WTC11 (cell line): ENCODE measurements at places on chromosomes 11 and 22.

DNA sequence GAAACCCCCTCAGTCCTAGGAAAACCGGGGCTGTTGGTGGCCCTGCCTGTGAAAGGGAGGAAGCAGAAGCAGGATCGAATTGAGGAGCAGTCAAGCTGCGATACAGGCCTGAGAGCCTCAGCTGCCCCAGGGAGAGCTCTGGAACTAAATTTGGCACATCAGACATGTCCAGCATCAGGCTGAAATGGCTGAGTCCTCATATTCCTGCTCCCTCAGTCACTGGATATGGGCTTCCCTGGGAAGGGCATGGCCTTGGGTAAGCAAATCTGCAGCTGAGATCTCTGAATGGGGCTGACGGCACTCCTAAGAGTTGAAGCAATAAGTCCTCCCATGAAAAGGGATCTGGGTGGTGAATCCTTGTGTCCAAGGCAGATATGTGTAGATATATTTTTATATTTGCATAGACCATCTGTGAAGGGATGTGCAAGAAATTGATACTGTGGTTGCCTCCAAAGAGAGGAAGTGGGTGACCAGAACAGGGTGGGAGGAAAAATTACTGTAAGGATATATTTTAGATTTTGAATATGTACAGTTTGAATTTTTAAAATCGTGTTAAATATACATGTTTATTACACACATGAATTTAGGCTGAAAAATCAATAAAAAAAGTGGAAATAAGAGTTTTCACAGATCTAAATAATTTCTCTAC is 45.5 kb downstream of the APIP start:
- DNase-seq: no peak

DNA sequence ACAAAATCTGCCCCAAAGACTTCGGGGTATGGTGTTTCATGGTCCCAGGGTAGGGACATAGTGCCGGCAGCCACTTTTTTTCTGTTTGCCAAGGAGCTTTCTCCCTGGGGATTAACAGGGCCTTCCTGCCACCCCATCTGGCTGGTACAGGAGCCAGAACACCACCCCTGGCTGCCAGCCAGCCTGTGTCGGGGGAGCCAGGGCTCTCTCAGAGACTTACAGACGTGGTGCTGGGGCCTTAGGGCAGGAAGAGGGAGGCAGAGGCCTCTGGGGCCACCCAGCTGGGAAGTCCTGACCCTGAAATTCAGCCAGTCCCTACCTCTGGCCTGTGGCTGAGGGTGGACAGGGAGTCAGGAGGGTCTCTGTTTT is 52.4 kb upstream of the CDON start:
- no peak for DNase-seq

DNA sequence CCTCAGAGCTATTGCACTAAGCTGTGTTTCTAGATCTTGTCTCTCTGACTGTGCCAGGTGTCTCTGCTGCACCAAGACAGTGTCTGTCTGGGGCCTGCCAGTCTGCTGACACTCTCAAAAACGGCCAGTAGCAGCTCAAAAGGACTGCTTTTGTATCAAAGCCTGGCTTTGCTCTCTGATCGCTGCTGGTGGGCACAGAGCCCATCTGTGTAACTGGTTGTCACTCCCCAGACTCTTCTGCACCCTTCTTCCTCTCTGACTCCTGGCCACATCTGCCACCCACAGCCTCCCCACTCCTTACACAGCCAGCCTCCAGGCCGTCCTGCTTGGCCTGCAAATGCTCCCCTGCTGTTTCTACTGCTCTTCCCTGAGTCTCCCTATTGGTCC is 26.5 kb downstream of the MED15 start:
- DNase-seq: no peak

- DNase-seq: no peak
Measured at GRCh38 chr11:83922318-83922717, 636.2 kb upstream of the CCDC90B start.

GRCh38 chr11:100639140-100639539 is 47.9 kb upstream of the ARHGAP42 start:
- no peak for DNase-seq

DNA sequence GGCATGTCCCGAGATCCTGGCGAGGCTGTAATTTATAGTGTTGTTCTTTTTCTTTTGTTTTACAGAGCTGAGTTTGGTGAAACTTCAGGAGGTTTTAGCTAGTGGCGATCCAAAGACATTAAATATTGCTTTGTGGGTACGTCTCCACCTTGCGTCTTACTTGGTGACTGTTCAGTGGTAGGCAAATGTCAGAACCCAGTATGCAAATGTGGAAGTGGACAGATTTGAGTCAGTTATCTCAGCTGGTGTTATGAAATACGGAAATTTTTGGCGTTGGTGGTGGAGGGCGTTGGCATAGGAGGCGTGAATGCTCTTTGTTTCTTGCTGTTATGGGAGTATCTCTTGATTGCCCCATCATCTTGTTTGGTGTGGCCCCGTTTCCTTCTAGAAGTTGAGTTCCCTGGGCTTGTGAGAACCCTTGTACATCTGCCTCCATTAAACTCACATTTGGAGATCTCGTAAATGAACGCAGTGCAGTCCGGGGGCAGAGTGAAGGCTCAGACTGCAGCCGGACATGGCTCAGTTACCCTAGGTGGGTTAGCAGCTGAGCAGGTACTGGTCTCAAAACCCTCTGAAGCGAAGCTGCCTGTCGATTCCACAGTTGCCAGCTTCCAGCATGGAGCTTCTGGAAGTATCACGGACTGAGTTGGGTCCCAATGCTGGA is 39.9 kb downstream of the PTPRJ start:
- no peak for DNase-seq

GRCh38 chr11:59292611-59293010 is 66.1 kb upstream of the OR5AN1 start:
- no peak for DNase-seq

DNA sequence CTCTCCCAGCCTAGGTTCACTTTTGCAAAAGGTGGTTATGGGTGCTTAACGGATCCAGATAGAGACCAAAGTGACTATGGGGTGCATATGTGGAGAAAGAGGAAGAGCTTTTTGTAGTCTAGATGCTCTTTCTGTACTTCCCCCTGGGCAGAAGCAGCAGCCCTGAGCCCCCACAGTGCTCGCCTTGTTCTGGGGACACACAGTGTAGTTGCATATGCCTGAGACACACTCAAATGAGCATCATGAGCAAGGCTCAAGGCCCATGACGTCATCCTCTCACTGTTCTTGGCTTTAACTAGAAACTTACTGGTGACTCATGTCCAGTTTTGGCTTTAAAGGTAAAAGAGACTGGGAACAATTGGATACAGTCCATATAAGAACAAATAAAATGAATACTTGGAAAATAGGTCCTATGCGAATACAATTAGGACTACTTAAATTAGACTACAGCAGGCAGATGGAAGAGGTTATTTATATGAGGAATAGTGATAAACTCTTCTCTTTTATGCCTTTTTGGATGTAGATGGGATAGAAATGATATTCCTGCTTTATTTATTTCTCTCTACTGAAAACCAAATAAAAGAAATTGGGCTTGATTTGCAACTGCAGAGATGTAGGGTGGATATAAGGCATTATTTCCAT is 20.1 kb upstream of the PEX26 start:
- no peak for DNase-seq

GRCh38 chr22:39498368-39498767 is 3.7 kb upstream of the MIEF1 start:
- no peak for DNase-seq

- peak; percentile 87 for DNase-seq
Measured at GRCh38 chr11:64028398-64029115, 7.2 kb upstream of the FLRT1 start.

DNA sequence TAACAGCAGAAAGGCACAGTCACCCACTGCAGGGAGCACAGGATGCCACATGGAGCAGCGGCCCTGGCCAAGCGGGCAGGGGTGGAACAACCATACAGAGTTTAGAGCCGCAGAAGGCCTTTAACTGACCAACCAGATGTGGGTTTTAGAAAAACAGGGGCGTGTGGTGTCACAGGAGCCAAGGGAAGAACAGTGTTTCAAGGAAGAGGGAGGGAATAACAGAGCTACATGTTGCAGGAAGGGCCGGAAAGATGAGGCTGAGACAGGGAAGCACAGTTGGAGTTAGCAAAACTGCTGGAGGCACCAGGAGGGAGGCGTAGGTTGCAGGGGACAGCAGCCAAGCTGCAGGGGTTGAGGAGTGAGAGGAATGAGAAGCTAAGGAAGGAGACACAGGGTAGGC is 7.8 kb upstream of the NAA40 start:
- no peak for DNase-seq
